ENCODE measurements at places on chromosomes 7 and 10.

- no peak for DNase-seq
Measured at GRCh38 chr7:80873140-80873539, 45.7 kb downstream of the SEMA3C start.

GRCh38 chr10:53841483-53842145, 959.4 kb downstream of the PCDH15 start:
- no peak for DNase-seq

DNA sequence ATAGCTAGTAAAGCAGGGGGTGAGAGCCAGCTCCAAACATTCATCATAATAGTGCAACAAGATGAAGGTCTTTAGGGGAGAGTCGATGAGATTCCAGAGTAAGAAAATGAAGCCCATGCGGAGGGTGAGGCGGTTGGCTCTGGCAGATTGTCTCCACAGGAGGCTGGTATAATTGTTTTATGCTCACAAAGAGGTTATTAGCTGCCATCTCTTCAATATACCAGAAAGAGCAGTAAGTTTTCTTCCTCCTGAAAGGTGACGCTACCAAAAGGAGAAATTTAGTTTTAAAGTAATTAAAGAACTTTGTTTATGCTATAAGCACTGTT, 59.2 kb upstream of the KCNIP2 start:
- DNase-seq: no peak

GRCh38 chr10:110101464-110102144, 93.8 kb downstream of the ADD3 start:
- DNase-seq: no peak

- DNase-seq: no peak
Measured at GRCh38 chr7:43372676-43373355, 210.1 kb upstream of the STK17A start.

DNA sequence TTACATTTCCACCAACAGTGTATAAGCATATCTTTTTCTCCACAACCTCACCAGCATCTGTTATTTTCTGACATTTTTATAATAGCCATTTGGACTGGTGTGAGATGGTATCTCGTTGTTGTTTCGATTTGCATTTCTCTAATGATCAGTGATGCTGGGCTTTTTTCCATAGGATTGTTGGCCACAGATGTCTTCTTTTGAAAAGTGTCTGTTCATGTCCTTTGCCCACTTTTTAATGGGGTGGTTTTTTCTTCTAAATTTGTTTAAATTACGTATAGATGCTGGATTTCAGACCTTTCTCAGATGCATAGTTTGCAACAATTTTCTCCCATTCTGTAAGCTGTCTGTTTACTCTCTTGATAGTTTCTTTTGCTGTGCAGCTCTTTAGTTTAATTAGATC, 28.9 kb downstream of the XRCC2 start:
- DNase-seq: no peak

DNA sequence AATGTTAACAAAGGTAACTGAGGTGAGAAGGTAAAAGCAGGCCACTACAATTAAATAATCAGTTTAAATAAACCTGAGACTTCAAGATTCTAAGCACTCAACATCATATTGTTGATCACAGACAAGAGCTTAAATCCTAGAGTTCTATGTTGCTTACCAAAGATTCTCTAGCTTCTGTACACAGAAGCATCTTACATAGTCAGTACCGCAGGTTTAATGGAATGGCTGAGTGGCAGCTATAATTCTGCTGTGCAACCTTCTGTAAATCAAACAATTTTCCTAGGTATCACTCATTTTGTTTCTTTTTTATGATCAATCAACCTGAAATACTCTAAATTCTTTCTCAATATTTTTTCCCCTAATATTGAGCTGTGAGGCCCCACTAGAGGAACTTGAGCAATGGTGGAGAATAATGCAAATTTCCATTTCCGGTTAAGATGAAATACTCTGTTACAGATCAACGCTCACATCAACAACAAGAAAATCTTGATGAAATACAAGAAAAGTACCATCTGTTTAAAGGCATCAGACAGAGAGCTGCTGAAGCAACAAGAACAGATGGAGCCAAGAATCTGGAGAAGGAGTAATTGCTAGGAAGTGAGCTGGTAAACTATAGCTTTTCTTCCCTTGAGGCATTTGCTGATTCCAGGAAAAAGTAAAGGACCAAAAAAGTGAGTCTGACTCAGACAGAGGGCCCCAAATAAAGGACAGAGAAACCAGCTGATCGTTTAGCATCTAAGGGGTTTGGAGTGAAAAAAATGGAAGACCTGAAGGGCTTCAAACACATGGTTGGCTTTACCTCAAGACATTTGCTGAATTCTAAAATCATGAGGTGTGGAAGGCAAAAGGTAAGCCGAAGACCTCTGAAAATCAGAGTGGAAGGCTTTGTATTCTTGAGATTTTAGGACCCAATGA, 22.6 kb downstream of the PNPLA8 start:
- DNase-seq: peak; percentile 84

- no peak for DNase-seq
Measured at GRCh38 chr10:11934262-11934661, 108.3 kb downstream of the UPF2 start.

- DNase-seq: no peak
Measured at GRCh38 chr10:96319754-96320474, 15.7 kb downstream of the DNTT start.

DNA sequence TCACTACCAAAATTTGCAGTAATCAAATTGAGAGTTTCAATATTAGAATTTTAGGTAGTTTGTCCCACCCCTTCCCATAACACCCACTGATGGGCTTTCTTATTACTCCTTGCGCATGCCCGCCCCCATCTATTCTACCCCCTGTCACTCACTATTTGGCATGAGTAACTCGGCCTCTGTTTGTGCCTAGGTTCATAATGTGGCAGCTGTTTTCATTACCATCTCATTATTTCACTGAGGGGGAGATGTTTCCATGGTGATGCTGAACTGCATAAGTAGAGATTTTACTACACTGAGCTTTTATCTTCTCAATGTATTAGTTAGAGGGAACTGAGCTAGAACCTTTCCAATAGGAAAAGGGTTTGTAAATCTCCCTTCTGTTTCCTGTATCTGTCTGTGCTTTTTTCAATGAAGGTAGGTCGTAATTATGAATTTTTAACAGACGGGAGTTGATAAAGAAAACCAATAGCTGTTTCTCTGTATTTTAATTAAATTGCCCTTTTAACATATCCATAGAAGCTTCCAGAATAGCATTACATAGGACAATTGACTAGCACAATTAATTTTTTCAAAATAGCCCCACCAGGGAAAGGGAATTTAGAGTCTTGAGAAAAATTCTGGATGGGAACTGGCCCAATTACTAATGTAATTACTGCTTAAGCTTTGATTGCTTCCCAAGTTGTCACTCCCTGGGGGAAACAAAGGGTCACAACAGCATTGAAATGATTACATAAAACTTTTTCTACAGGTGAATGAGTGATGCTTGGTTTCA, 33.4 kb downstream of the PRPS1L1 start:
- DNase-seq: no peak

GRCh38 chr7:7977774-7978173, 9.2 kb downstream of the GLCCI1 start:
- DNase-seq: no peak

- peak; percentile 1 for DNase-seq
Measured at GRCh38 chr10:92517034-92517655, 56.7 kb downstream of the IDE start.

DNA sequence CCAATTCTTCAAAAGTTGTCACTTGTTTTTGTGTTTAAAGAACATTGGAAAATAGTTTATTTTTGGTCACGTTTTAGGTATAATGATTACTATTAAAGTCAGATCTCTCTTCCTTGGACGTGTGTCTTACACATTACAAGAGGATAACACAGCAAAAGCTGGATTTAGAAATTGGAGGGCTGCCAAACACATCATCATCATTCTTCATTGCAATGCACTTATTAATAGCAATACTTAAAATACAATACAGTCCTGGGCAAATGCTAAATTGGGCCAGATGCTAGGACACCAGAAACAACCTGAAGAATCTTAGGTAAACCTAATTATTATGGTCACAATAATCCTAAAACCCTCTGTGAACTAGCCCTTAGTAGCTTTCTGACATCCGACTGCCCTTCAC, 303.6 kb downstream of the DGKB start:
- no peak for DNase-seq

- no peak for DNase-seq
Measured at GRCh38 chr10:6056411-6057135, 5.6 kb downstream of the IL2RA start.

DNA sequence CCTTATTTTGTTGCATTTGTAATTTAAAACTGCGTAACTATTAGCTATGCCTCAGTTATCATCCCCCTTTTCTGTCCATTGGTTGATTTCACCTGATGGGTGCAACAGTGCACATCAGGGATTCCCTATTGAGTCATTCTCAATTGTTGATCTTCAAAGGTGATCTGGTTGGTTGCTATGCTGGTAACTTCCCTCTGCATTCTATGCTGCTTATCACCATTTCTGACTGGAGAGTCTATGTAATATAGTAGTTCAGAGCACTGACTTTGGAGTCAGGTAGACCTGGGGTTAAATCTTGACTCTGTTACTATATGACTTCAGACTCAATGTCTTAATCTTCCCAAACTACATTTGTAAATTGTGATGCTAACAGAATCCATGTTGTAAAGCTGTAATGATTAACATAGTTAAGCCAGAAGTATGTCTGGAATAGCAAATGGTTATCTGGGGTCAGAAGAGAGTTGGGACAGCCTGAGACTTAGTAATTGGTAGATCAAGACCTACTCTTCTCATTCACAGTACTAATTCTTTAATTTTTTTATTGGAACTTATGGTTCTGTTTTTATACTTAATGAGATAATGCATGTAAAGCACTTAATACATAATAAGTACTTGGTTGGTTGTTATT, 38.1 kb downstream of the EXOC6 start:
- DNase-seq: no peak

- no peak for DNase-seq
Measured at GRCh38 chr7:2411815-2412586, 8.6 kb downstream of the CHST12 start.

DNA sequence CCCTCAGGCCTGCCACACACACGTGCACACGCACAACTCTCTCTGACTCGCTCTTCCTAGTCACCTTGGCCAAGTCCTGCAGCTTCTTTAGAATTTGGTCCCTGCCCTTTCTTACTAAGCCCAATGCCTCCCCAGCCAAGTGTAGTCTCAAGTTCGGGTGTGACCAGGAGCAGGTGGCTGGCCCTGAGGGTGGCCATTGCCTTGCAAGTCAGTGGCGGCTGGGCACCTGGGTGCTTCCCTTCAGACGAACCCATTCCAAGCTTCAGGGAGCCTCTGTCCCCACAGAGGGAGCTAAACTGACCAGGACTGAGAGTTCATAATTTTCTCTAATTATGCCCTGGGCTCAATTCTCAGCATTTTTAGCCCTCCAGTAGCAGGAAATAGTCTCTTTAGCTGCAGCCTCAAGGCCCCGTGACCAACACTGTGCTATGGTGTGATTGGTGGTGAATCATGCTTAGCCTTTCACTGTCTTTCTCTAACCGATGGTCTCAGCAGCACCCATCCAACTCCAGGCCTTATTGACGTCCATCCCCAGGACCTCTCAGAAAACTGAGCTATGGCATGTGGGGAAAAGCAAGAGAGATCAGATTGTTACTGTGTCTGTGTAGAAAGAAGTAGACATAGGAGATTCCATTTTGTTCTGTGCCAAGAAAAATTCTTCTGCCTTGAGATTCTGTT, 34.7 kb upstream of the FXYD4 start:
- no peak for DNase-seq

DNA sequence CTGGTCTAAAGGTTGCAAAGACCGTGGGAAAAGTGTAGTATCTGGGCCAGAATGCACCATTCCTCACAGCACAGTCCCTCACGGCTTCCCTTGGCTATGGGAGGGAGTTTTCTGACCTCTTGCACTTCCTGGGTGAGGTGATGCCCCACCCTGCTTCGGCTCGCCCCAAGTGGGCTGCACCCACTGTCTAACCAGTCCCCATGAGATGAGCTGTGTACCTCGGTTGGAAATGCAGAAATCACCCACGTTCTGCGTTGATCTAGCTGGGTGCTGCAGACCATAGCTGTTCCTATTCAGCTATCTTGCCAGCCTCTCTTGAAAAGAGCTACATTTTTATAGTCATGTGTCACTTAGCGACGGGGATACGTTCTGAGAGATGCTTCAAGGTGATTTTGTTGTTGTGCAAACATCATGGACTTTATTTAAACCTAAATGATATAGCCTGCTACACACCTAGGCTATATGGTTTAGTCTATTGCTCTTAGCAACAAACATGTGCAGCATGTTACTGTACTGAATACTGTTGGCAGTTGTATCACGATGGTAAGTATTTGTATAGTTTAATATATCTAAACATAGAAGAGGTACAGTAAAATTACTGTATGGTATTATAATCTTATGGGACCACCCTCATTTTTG, 120.0 kb downstream of the PPP1R9A start:
- DNase-seq: no peak

- no peak for DNase-seq
Measured at GRCh38 chr10:130026670-130027456, 62.8 kb upstream of the EBF3 start.

GRCh38 chr10:5484205-5484604, 15.2 kb downstream of the CALML5 start:
- no peak for DNase-seq

DNA sequence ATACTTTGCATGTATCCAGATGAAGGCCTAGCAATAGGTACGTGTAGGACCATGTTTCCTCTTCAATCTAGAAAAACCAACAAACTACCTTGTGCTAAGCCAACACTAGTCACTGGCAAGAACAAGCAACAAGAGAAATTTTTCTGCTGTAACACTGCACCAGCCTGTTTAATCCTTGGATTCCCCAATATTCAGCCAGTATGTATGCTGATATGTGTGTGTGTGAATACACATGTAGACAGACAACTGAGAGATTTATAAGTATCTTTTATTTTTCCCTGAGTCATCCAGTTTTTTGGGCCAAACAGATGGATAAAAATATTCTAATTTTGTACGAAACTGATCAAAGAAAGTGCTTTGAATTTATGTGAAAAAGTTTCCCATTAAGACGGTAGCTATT, 26.2 kb downstream of the GLI3 start:
- DNase-seq: no peak

DNA sequence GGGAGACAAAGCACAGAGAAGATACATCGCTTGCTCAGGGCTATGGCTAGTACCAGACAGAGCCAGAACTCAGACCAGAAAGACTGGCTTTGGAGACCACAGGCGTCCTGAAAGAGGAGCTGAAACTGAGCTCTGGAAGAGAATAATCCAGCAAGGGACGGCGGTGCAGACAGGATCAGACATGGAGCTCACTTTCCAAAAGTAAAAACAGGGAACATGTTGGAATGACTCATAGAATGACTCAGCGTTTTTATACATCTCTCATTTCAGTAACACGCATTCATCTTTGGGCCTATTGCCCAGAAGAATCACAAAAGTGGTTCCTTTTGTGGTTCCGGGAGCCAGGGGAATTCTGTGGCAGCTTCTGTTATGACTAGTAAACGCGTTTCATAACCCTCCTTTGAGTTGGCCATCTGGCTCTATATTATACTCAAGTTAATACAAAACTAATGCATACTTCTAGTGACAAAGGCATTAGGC, 37.2 kb downstream of the PLEKHS1 start:
- DNase-seq: no peak

GRCh38 chr7:45511721-45512597, 62.2 kb upstream of the ADCY1 start:
- DNase-seq: no peak

- DNase-seq: no peak
Measured at GRCh38 chr7:75955331-75955955, 39.0 kb downstream of the TMEM120A start.

Data from NCI-H524 treated with DMSO at 0.1 percent for 48 hours (cell line).